ENCODE measurements at places on chromosomes 7 and 10. TPM values are rescaled to one million over a fixed set of nuclear protein-coding genes. Genes with fewer than 3 reads are reported as not detected.

CPXM2 gene
- under 0.01 TPM for total RNA-seq

C1QL3 gene
- total RNA-seq = not detected

UCN3 gene
- total RNA-seq = not detected

RAMP3 gene
- not detected for total RNA-seq

AKR1C4 gene
- total RNA-seq = not detected

GRM8 gene
- not detected for total RNA-seq

HOXA2 gene
- total RNA-seq = not detected

BLNK gene
- total RNA-seq = 9.2 TPM

CTNNA3 gene
- not detected for total RNA-seq
